A549 (cell line): ENCODE measurements at places on chromosomes 7 and 10.

- no peak for DNase-seq
Measured at GRCh38 chr7:105584165-105584564, 2.9 kb upstream of the EFCAB10 start.

- no peak for DNase-seq
Measured at GRCh38 chr10:61786728-61787127, 114.8 kb upstream of the ARID5B start.

DNA sequence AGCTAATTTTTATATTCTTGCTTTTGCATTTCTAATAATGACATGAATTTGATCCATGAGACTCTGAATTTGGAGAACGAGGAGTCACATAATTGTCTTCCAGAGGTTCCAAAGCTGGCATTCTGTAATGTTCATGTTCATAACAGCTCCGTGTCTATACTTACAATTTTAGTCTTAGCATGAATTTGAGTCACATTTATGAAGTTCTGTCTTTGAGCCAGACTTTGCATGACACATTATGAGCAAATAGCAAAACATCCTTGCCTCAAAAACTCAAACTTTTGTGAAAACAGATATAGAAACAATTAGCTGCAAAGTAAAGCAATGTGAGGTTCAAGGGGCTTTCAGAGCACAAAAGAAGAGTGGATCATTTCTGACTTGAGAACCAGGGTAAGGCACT lies 44.5 kb upstream of the CAV2 start:
- no peak for DNase-seq

DNA sequence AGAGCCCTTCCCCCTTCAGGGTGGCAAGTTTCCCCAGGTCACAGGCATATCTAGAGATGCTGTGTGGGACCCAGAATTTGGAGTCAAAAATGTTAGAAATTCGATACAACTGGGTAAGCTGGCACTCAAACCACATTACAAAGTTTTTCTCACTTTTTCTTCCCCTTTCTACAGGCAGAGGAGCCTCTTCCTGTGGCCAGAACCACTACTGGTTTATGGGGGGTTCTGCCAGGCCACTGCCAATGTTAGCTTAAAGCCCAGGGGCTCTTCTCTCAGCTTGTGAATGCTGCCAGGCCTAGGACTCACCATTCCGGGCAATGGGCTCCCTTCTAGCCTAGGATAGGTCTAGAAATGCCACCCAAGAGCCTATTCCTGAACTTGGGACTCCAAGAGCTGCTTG lies 617.9 kb upstream of the PHF14 start:
- DNase-seq: no peak

DNA sequence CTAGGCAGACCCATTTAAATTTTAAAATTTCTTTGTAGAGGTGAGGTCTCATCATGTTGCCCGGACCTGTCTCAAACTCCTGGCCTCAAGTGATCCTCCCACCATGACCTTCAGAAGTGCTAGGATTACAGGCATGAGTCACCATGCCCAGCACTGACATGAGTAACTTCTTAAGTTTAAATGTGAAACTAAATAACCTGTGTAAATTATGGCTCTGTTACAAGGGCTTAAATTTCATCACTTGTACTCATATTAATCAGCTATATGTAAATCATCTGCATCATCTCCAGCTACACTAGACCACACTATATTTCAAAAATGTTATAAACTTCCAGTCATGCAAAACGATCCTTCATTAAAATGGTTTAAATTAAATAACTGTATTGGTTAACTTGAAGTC lies 56.1 kb downstream of the ATAD1 start:
- peak; percentile 58 for DNase-seq

GRCh38 chr10:132899751-132900065 lies 42.7 kb downstream of the CFAP46 start:
- DNase-seq: no peak

DNA sequence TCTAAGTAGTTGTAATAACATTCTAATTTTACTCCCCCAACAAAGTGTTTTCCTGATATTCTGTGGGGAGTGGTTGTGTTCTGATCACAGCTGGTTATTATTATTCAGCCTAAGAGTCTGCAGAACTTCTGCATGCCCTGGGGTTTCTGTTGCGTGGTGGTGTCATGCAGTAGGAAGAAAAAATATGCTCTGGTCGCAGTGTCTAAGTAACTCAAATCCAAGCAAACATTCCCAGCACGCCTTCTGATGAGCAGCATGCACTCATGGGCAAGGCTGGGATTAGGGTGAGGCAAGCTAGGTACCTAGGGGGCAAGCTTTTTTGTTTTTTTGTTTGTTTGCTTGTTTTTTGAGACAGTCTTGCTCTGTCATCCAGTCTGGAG lies 112.8 kb upstream of the KMT2E start:
- DNase-seq: no peak

DNA sequence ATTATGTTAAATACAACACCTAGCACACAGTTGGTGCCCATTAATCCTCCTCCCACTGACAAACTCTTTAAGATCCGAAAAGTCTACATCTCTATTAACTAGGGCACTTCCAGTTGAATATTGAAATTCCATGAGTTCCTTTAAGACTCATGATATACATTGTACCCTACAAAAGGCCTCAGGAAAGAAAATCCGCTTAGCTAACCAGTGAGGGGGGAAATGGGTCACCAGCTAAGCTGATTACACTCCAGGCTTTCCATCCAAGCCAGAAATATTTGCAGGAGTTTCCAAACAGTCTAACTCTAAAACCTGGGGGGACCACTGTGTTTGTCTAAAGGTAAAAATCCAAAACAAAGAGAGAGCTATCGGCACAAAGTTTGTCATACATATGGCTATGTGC lies 1.3 kb upstream of the LRIT2 start:
- DNase-seq: no peak

DNA sequence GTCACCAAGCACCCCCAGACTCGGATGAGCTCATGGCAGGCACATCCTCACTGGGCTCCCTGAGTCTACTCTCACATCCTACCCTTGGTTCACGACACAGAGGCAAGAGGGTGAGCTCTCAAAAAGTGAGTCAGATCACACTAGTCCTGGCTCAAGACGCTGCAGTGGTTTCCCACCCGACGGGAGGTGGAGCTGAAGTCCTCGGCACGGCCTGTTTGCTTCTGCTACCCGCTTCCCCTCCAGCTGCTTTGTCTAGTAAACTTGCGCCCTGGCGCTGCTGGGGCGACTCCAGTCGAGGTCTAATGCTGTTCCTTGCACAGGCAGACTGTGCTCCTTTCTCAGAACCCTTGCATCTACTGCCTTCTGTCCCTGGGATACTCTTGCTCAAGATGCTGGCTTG lies 13.5 kb upstream of the SFMBT2 start:
- DNase-seq: no peak

GRCh38 chr10:119701861-119702260 lies 24.0 kb upstream of the INPP5F start:
- DNase-seq: no peak

GRCh38 chr10:34145715-34146114 lies 669.4 kb downstream of the PARD3 start:
- no peak for DNase-seq
